Effector CD8-positive, alpha-beta T cell (primary cell): ENCODE measurements at places on chromosomes 11 and 22.

- DNase-seq = no peak
Measured at GRCh38 chr22:41564563-41564962, 3.8 kb downstream of the CSDC2 start.

- DNase-seq = no peak
Measured at GRCh38 chr11:67301951-67302516, 1.3 kb upstream of the SSH3 start.

GRCh38 chr11:126640186-126640585 lies 284.7 kb downstream of the ST3GAL4 start:
- DNase-seq = no peak

DNA sequence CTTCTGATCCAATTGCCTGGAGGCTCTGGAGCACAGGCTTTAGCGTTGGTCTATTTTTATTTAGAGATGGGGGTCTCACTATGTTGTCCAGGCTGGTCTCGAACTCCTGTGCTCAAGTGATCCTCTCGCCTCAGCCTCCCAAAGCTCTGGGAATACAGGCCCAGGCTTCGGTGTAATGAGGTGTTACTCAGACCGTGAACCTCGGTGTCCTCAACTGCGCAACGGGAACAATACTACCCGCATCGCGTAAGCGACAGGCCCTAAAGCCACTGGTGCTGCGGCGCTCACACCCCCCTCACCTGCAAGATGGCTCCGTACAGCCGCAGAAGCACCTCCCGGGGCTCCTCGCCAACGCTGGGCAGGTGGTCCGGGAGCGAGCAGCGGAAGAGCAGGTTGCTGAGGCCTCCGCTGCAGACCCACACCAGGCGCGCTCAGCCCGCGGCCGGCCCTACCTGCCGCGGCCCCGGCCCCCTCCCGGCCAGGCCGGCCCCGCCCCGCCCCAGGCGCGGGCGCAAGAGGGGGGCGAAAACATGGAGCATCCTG lies 628 bp downstream of the CHKB start:
- DNase-seq = no peak

DNA sequence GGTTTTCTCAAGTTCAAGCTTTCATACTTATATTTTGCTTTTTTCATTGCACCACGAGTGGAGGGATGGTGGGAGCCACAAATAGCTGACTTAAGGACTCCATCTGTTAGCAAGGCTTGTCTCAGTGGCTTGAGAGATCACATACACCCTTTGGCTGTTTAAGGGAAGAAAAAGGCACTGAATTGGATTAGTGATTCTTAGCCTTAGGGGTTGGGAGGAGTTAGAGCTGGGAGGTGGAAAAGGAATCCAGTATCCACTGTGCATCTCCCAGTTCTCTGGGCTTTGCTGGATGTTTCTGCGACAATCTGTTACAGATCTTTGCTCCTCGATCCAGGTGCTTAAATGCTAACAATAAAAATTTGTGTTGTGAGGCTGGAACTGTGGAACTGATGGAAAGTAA lies 593.6 kb downstream of the CNTN5 start:
- DNase-seq = no peak

DNA sequence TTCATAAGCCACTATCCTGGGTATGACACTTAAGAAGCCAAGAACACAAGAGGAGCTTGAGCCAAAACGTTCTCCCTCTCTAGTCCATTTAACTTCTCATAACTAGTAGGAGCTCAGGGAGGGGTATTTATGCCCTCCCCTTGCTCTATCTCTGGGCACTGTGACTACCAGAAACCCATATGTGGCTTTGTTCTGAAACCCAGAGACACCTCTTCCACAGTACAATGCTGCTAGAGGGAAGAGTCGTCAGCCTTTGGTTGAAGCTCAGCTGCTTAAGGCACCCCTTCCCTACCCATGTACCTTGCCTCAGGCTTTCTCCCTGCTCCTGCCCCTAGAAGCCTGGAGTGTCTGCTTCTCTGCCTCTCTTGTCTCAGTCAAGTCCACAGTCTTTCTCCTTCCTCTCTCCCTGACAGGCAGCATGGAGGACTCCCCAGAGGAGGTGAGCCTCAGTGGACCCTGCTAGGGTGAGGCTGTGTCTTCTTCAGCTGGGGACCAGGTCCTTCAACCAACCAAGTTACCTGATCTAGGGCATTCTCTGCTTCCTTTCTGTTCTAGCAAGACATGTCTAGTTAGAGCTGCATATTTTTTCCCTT lies 23.1 kb upstream of the USP47 start:
- no peak for DNase-seq

- DNase-seq = peak; percentile 35
Measured at GRCh38 chr11:124799348-124800225, 619 bp downstream of the MSANTD2 start.

DNA sequence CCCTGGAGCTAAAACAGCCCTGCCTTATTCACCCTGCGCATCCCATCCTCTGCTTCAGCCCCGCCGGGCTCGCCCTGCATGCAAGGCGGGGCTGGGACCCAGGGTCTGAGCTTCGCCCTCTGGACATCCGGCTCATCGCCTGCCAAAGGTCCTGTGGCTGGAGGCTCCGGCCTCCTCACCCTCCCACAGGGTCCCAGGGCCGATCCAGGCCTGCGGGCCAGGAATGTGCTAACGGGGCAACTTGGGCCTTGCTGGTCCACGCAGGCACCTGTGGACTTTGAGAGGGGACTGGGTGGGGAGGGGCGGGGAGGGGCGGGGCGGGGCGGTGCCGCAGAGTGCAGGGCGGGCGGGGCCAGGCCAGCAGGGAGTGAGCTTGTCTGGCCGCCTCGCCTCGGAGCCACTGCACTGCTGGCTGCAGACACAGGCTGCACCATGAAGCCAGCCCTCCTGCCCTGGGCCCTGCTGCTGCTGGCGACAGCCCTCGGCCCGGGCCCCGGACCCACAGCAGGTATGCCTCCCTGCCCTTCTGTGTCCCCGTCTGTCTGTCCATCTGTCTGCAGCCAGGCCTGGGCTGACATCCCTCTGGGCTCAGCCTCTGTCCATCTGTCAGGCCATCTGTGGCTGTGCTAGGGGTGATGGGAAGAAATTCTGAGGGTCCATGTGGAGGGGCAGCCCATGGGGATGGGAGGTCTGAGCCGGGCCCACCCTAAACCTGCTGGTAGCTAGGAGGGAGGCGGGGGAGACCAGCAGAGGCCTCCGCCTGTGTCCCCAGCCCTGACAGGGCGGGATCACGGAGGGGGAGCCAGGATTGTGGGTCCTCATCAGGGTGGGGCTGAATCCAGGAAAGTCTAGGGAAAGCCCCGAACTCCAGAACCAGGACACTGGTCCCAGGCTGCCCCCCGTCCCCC lies at the start of gene SUSD2:
Gene SUSD2 (plus strand): TSS at position 400 of the 908 bp plus-strand sequence. CDS start 33 bp downstream, at position 433.
- DNase-seq = no peak

- DNase-seq = no peak
Measured at GRCh38 chr11:120554766-120555432, 43.4 kb downstream of the GRIK4 start.

- no peak for DNase-seq
Measured at GRCh38 chr11:111815489-111815888, 49.3 kb upstream of the PPP2R1B start.

DNA sequence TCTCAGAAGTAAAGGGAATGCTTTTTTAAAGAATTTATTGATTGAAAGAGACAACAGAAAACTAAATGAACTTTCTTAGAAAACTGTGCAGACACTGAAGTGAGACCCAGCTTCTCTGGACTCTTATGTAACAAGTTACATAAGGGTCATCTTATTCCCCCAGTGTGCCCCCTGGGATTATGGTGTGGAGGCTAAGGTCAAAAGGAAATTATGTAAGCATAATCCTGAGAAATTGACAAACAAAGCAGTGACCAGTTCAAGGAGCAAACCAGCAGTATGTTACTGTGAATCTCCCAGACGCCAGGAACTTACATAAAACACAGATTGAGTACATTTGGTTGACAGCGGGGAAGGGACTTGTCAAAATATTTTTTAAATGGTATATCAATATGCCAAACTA lies 78.6 kb downstream of the SLC1A2 start:
- DNase-seq = no peak

DNA sequence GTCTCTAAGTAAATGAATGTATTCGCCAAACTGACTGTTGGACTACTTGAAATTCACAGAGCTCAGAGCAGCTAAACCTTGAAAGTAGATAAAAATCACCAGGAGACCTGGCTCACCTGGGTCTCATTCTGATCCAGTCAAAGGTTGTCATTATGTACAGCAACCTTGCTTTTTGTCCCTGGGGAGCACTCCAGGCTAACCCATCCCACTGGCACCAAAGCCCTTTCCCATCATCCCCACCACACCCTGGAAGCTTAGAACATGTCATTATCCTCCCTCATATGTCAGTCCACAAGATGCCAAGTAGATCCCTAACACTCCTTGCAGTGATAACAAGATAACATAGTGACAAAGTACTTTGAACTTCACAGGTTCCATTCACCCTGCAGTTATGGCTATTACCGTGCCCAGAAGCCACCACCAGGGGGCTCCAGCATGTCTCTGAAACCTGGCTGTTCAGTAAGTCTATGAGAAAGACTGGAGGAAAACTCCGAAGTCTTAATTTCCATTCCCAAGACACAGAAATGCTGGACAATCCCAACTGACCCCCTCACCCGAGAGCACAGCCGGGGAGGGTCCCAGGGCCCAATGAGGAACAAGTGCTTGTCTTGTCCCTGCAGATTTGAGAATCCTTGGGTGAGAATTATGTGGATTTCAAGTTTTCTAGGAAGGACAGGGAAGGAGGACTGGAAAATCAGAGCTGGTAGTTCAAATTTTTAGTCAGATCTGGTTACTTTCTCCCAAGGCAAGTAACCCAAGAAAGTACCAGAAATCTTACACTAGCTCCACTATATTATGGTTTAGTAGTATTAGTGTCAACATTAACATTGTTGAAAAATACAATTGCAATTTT lies 43.0 kb upstream of the USP47 start:
- peak; percentile 73 for DNase-seq

DNA sequence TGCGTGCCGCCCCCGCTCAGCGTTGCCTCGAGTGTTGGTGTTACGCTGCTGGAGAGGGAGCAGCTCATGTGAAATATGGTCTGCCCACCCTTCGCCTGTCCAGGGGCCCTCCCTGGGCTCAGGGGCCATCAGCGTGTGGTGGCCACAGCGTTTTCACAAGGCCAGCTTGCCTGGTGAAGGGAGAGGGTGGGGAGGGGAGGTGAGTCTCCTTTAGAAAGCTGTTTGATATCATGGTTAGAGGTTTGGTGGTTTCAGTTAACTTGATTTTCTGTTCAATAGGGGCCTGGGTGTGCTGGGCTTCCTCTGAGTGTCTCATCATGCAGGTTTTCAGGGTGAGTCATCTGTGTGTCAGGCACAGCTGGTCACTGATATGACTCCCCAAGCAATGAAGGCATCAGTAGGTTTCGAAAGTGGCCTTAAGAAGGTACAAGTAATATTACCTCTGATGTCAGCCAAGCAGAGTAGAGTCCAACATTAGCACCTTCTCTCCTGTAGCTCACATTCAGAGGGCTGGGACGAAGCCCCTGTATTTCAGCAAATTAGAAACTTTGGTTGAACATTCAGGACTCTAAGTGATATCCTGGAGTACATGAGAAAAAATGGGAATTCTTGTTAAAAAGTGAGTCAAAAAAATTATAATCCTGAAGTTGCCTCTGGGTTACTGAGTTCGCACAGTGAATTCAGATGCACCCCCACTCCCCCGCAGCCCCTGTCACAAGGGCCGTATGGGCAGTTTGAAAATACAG lies 172.5 kb downstream of the TBC1D22A start:
- DNase-seq = no peak

DNA sequence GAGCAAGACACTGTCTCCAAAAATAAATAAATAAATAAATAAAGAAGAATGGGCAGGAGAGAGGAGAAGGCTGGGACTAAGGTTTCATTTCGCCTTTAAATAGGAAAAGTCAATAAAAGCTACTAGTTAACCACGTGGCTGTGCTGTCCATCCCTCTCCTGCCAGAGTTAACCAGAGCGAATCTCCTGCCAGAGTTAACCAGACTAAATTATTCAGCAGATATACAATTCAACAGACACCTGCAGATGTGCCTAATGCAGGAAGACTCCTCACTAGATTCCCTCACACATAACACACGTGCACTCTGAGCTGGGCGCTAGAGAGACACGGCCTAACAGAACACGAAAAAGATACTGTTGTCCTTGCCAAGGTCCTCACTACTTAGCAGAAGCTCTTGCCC lies 156.1 kb downstream of the IGLL1 start:
- no peak for DNase-seq

- no peak for DNase-seq
Measured at GRCh38 chr11:100003985-100004384, 683.1 kb upstream of the ARHGAP42 start.

- DNase-seq = no peak
Measured at GRCh38 chr22:38935023-38935422, 22.4 kb upstream of the APOBEC3A start.

DNA sequence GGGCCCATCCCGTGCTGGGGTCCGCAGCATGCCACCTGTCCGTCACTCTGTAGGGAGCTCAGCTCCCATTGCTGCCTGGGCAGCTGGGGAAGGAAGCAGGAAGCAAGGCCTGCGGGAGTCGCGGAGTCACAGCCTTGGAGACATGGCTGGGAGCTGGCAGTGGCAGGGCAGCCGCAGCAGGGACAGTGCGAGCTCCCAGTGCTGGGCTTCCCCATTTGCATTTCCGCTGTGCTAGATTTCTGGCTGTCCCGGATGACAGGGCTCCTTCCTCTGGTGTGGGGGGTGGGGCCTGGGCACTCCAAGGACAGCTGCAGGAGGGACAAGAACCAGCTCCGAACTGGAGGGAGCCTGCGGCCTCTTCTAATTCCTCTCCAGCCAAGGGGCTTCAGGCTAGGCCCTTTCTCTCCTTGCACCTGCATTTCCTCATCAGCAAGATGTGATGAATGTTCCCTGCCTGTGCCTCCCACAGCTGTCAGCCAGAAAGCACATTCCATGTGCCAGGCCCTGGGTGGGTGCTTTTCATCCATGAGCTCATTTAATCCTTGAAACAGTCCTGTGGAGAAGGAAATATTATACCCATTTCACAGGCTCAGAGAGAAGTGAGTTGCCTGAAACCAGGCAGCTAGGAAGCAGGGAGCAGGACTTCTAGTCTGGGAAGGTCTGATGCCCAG lies 48.0 kb downstream of the MYO7A start:
- DNase-seq = no peak

GRCh38 chr22:40979198-40979597 lies 28.0 kb downstream of the RBX1 start:
- no peak for DNase-seq

- DNase-seq = no peak
Measured at GRCh38 chr11:79762279-79762921, 321.6 kb upstream of the TENM4 start.

GRCh38 chr11:71304045-71304444 lies 51.7 kb upstream of the SHANK2 start:
- DNase-seq = no peak

DNA sequence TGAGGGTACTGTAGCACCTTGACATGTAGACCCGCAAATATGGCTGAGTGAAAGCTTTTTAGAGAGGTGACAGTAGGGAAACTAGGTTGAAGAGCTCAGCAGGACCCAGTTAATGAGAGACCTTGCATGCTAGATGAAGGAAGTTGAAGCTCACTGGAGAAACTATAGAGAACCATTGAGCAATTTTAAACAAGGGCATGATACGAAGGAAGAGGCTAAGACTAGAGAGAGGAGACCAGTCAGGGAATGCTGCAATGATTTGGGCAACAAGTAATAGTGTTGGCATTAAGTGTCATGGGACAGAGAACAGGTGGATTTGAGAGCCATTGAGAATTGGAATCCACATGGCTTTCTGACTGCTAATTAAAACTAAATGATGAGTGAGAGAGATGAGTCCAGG lies 4.1 kb downstream of the OLFML1 start:
- no peak for DNase-seq

GRCh38 chr22:37604875-37605274 lies 3.8 kb upstream of the GGA1 start:
- DNase-seq = peak; percentile 48
